ENCODE measurements at places on chromosomes 4 and X.

DNA sequence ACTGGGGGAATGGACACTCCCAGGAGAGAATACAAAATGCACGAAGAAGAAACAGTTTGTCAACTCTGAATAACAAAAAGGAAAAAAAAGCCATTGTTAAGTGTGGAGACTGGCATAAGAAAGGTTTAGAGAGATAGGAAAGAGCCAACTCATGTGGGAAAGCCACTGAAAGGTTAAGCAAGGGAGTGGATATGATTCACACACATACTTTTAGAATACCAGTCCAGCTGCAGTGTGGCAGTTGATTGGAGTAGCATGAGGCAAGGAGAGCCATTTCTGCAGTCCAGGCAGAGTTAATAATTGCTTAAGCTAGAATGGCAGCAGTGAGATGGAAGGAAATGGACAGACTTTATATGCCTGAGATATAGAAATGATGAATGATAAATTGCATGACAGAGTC lies 36.9 kb upstream of the ADAD1 start:
- no peak for DNase-seq

GRCh38 chr4:4385729-4386295 lies 1.1 kb upstream of the NSG1 start:
- no peak for DNase-seq

DNA sequence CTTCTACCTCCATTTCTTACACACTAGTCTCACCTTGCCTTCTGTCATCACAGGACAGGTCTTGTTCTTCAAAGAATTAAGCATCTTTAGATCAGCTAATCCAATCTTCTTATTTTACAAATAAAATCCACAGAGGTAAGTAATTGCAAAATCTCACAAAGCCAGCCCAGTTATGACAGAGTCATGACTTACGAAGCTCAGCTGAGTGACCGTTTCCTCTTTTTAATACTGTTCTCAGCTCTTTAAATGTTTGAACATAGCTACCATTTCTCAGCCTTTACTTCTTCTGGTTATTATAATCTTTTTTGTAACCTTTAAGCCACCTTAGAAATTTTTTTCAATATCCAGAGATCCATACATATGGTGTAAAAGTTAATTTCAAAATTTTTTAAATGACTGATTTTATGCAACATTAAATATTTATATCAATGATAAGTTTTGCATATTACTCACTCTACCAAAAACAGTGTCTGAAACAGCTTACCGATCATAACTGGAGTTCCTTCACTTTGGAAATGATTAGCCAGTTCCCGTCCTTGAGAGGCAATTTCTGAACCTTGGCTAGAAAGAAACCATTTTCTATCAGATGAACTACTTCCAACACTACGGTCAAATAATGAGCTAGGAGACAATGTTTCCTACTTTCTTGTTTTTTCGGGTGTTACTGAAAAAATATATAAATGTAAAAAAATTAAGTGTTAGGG lies 8.8 kb downstream of the ANKRD37 start:
- no peak for DNase-seq

GRCh38 chr4:135718019-135718418 lies 1516.4 kb upstream of the PABPC4L start:
- peak; percentile 73 for DNase-seq

- DNase-seq: no peak
Observed at GRCh38 chr4:72390409-72390808, 178.6 kb downstream of the ADAMTS3 start.

DNA sequence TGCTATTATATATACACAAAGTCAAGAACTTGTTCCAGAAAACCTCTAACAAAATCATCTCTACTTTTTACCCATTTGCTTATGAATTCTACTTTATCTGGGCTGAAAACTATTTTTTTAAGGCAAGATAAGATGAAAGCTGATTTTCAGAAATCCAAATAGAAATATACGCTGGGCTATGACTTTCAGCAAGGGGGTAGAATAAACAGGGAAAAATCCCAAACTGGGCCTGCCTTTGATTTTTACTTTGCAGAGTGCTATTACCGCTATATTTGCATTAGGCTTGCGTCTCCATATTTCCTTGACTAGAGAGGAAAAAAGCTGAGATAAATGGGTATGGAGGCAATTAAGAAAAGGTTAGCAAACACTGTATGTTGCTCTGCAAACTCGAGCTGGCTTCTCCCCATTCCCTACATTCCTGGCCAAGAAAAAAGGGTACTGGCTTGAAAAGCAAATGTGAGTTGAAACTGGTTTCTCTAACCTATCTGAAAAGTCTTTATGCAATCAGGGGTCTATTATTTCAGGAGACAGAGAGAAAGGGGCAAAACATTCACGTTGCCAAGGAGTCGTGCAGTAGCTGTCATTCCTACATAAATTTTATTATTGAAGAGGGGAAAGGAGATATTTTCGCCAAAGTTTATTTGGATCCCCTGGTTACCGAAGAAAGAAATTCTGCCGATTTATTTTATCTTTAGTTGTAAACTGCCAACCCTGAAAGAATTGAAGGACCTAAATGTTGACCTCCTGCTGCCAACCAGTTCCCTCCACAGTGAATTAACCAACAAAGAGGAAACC lies 2.2 kb downstream of the TMEM47 start:
- peak; percentile 59 for DNase-seq

- DNase-seq: peak; percentile 84
Observed at GRCh38 chr4:85147481-85148076, 181.1 kb upstream of the WDFY3 start.

DNA sequence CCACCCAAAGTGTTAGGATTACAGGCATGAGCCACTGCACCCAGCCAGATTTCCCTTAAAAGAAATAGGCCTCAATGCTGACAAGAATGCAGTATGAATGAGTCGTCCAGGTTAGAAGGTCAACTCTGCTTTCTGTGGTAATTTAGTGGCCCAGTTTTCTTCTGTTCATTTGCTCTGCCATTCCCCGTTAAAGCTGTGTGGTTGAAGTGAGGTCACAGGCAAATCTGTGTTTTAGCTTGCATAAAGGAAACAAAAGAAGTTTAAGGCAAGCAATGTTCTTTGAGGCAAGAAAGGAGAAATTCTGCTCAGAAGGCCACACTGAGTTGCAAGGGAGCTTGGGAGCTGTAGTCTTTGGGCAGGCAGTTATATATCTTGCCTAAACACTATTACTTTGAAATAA lies 176.8 kb downstream of the LARP7 start:
- DNase-seq: no peak

- no peak for DNase-seq
Observed at GRCh38 chr4:149549911-149550310, 265.7 kb downstream of the IQCM start.

GRCh38 chr4:162323919-162324318 lies 160.1 kb upstream of the FSTL5 start:
- DNase-seq: no peak

DNA sequence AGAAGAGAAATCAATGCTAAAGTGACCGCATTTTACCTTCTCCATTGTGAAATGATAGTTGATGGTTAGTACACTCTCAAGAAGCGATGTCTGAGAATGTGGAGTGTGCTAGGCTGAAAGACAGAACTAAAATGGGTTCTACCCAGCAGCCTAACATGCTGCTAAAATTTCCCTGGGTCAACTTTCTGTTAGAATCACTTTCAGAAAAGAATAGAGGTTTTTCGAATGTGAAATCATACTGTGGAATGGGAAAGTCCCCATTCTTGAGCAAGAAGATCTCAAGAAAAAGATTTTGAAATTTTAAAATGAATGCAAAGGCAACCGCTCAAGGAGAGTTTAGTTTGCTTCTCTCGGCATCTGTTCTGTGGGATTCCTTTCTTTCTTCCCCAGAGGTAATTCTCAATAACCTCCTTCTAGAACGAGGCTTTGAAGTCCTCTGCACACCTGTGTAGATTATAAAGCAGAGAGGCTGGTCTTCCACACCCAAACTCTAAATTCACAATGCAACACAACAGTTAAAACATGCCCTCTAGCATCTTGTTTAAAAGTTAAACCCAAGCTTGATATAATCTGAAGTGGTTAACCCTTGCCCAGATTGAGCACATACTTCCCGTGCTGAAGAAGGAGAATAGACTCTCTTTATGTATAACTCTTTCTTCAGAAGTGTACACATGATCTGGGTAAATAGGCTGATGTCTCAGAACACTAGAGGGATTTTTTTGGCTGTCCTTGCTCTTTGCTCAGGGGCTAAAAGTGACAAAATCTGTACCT lies 208.7 kb upstream of the KLF3 start:
- no peak for DNase-seq

DNA sequence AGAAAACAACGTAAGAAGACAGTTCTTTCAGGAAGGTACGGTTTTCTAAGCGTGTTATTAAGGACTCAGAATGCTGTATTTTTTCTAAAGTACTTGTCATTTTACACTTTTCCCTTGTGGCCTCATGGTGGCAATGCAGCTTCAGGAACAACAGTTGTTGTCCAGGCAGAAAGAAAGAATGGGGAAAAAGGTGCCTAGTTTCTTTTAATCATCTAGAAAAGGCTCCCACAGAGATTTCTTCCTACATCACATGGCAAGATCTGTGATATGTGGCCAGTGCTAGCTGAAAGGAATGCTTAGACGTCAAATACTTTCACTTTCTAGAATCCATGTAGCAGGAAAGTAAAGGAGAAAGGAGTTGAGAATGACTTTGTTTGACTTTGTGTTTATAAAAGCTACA lies 49.0 kb upstream of the TRAM1L1 start:
- DNase-seq: peak; percentile 85

- no peak for DNase-seq
Observed at GRCh38 chr4:104815665-104816064, 321.0 kb upstream of the CXXC4 start.

- no peak for DNase-seq
Observed at GRCh38 chrX:11215191-11215921, 77.9 kb upstream of the AMELX start.

DNA sequence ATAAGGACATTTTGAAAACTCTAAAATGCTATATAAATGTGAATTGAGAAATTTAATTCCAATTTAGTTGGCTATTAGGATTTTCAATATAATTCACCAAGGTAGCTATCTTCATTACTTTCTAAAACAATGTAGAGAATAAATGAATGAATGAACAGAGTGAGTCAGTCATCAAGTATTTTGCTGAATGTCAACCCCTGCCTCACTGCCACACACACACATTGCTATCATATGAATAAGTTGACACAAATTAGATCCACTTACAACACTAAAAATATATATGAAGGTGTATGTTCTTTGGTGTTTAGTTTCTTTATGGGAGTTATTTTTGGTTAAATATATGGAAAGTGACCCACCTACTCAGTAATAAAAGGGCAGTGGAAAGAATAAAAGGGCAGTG lies 141.4 kb upstream of the SMIM10 start:
- no peak for DNase-seq

DNA sequence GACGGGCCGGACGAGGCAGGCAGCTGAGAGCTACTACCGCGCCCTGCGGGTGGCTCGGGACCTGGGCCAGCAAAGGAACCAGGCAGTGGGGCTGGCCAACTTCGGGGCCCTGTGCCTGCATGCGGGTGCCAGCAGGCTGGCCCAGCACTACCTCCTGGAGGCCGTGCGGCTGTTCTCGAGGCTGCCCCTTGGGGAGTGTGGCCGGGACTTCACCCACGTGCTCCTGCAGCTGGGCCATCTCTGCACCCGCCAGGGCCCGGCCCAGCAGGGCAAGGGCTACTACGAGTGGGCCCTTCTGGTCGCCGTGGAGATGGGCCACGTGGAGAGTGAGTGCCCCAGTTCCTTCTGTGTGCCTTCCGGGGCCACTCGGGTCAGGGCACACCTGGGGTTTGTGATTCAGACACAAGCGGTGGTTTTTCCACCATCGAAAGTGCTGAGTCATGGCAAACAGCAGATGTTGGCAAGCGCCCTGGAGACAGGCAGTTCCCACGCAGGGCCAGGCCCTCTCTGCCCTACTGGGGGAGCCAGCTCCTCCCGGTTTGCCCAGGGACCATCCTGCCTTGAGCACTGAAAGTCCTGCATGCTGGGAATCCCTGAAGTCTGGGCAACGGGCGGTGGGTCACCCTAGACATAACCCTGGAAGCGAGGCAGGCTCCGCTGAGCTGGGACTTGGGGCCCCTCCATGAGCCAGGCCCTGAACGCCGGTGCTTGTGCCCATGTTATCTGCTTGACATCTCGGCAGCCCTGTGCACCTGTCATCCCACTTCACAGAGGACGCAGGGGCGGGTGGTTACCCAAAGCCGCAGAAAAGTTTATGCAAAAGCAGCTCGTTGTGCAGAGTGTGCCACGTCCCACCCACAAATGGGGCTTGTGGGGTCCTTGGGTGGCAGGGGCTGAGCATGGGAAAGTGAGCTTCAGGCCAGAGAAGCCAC lies 29.5 kb downstream of the SH3TC1 start:
- DNase-seq: no peak

DNA sequence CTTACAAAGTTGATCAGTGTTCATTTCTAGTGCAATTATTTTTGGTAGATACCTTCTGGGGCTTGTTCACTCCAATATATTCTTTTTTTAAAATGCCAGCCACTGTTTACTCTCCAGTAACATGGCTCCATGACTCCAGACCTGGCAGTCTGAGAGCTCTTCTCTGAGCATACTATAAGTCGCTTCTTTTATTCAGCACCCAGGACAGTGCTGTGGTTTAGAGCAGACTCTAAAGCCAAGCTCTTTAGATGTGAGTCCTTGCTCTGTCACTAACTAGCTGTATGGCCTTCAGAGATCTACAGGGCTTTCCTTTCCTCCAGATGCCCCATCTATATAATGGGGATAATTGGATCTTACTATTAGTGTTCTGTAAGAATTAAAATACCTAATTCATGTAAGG lies 200.2 kb upstream of the FAM241A start:
- DNase-seq: no peak

DNA sequence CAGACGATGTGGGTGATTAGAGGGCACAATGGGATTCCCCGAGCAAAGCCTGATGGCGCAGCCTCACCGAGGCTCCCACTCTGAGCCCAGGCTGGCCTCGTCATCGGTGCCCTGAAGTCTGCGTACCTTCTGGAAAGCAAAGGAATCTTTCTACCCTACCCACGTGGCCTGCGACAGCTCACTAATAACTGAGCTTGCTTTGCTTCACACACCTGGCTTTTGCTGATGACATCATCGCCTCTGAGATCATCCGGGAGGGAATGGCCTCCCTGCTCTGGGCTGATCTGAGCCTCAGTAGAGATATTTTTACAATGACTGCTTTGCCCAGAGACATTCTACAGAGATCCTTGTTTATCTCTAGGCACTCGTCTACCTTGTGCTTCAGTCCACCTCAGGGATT lies 45.4 kb upstream of the PDLIM3 start:
- DNase-seq: no peak

DNA sequence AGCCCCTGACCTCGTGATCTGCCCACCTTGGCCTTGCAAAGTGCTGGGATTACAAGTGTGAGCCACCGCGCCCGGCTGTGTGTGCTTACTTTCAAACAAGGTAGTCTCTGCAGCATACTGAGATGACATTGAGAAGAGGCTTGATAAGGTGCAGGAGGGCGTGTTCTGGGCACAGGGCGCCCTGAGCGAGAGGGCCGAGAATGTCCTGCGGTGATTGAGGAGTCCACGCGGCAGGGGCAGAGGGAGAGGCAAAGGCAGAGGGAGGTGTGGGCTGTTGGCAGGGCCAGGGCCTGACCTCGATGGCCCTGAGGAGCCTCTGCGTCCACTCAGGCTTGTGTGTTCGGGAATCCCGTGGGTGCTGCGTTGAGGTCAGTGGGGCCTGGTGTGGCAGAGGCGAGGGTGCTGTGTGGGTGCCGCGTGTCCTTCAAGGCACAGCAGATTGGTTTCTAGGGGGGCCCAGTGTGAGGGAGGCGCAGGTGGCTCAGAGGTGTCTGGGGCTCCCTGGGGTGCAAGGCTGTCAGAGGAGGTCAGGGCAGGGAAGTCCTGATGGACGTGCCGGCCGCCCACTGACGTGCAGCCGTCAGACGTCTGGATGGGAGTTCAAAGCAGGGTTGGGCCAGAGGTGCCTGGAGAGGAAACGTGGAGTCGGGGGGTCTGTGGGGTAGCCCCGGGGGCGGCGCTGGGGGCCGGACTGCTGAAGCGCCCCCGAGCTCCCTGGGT lies 12.1 kb downstream of the PCGF3 start:
- DNase-seq: no peak

- DNase-seq: no peak
Observed at GRCh38 chr4:128871948-128872347, 62.4 kb downstream of the JADE1 start.

All from brain (organoid and tissue), 16 donors.